Astrocyte (in vitro differentiated cells and primary cell): ENCODE measurements at places on chromosomes 2 and 18. TPM values are rescaled to one million over a fixed set of nuclear protein-coding genes. Genes with fewer than 3 reads are reported as not detected.

The CKAP2L gene
- total RNA-seq, result 0.96 and 2.1 TPM in 2 replicates

DNA sequence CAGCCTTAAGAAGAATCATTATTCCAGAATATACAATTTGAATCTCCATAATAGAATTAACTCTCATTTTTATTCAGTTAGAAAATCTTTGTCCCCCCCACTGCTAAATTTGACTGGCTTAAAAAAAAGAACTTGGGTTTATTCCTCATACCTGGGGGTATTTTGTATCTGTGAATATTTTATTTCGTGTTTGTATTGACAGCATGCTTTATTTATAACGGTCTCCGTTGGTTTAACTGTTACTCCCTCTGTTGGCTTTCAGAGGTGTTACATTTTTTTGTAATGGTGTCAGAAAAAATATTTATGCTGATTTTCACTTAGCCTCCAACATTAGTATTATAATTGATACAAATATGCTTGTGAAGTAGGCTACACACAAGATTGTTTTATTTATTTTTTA, 109.1 kb downstream of the HAUS1 start:
- DNase-seq, result no peak

GRCh38 chr18:63180971-63181376, 138.6 kb downstream of the BCL2 start:
- no peak for DNase-seq

- no peak for DNase-seq
Measured at GRCh38 chr2:24045511-24046508, 1.4 kb downstream of the WDCP start.

The CTNNA2 gene
- total RNA-seq, result 3.9 and 4.3 TPM in 2 replicates

DNA sequence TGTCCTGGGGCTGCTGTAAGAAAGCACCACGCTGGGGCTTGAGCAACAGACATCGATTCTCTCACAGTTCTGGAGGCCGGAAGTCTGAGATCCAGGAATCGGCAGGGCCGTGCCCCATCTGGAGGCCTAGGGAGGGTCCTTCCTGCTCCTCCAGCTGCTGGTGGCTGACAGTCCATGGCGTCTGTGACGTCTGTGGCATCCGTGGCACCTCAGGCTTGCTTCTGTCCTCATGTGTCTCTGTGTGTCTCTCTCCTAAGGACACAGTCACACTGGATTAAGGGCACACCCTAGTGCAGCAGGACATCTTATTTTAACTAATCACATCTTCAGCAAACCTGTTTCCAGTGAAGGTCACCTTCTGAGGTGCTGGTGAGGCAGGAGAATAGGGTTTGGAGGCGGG, 32.6 kb upstream of the KCNF1 start:
- DNase-seq, result no peak

The COL4A3 gene
- total RNA-seq, result 0.02 TPM in 1 of 2 replicates, not detected in the other

GRCh38 chr2:86411396-86411795, 29.8 kb upstream of the KDM3A start:
- DNase-seq, result no peak

DNA sequence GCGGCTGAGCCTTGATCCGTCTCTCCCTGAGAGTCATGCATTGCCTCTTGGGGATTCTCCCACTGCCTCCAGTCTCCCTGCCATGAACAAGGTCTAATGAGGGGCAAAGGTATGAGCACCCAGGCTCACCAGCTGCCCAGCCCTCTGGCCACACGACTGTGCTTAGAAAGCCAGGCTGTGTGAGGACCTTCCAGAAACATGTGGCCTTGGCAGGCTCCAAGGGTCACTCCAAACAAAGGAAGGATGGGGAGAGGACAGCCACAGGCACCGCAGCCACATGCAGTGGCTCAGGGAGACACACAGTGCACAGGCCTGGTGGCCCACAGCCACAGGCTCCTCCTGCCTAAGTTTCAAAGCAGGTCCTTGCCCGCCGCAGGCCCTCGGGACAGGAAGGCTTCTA, 35.8 kb downstream of the TGFA start:
- no peak for DNase-seq

- DNase-seq, result no peak
Measured at GRCh38 chr2:186467421-186467820, 18.6 kb upstream of the ZC3H15 start.

The VAMP8 gene
- total RNA-seq, result 30.6 and 35.3 TPM in 2 replicates

DNA sequence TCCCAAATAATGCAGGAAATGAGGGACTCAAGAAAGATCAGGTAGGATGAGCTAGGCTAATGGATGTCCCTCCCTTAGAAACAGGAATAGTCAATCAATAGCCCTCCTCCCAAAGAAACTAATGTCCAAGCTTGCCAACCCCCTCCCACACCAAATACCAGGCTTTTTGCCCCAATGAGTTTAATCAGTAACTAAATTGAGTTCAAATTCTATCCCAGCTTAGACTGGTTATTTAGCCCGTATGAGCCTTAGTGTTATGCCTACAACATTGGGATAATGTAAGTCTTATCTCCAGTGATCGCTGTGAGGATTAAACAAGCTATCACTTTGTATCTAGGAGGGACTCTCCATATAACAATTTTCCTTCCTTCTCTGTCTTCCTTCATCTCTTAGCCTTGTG, 310.7 kb downstream of the DPP10 start:
- no peak for DNase-seq

DNA sequence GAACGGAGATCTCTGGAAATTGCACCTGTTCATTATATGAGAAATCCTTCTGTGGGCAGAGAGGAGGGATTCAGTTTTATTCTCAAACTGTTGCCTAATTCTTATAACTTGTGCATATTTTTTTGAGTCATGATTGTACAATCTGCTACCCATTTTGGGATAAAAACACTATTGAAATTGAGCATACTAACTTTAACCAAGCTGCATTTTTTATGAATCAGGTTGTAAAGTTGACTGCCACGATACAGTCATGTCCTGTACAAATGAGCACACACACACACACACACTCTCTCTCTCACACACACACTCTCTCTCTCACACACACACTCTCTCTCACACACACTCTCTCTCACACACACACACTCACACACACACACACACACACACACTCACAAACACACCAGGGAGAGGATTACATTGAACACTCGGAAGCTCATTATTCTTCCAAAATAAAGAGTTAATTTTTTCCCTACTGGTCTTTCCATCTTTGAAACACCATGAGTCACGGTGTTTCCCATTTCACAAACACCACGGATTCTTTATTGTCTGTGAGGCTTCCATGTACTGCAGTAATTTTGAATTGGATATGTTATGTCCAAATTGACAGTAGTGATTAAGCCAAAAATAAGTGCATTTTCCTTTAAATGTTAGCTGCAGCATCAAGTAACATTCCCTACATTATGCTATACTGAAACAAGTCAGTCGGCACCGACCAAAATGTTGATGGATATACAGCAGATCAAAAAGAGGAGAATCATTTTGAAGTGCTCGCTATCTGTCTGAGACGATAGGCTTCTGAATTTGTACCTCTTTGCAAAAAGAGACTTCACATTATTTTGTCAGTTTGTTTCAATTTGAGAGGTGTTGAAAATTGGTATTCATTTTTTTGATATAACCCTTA, 216.9 kb downstream of the ARHGAP15 start:
- peak; percentile 4 for DNase-seq

DNA sequence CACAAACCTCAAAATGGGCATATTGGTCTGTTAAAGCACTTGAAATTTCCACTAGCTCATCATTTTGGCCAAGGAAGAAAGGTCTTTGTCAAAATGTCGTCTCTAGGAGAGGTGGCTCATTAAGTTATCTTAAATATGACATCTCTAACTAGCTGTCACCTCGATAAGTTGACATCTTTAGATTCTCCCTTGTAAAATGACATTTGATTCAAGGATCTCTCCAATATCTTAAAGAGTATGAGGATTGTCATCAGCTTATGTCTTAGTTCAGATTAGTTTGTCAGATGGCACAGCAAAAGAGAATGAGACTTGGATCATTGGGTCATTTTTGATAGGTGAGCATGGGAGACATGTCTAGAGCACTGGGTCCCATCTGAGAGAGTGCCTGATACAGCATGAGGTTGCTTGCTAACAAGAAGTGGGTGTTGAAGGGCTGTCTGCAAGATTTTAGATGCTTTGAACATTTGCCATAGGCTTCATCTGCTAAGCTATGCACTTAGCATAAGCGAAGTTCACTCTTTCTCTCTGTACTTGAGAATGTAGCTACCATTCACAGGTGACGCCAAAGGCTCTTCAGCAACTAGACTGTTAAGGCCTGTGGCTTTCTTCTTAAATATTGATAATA, 12.9 kb downstream of the PTPRM start:
- DNase-seq, result no peak

The RGPD3 gene
- total RNA-seq, result 0.10 and 0.16 TPM in 2 replicates

GRCh38 chr18:35189510-35189909, 51.3 kb upstream of the ZNF397 start:
- no peak for DNase-seq

GRCh38 chr2:224890372-224890771, 151.9 kb downstream of the DOCK10 start:
- DNase-seq, result no peak

DNA sequence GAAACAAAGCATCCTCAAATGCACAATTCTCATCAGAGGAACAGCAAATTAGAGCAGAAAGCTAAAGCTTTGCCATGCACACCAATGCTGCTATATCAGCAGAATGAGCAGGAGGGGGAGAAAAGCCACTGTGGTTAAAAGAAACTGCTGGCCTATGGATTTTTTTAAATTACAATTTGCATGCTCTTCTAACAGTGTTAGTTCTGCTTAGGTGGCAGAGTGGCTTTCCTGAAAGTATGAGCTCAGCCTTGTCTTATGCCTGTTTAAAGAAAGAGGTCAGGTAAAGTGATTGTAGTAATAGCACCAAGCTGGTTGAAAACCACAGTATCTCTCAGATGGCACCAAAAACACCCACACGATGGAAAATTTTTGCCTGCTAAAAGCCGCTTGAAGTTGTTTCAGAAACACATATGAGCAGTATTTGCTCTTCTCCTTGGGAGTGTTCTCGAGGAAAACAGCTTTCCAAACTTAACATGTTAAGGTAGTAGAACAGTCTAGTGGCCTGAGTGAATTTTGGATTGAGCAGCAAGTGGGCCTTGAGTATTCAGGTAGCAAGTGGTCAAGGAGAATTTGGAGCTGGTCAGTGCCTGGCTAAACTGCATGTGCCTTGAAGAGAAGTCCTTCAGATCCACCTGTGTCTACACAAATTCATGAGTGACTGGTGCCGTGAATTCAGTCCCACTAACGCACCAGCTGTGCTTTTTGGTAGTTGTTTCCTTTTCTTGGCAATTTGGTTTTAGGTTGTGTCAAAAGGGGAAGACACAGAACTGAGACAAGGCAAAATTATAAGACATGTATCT, 19.6 kb upstream of the NDUFV2 start:
- DNase-seq, result no peak
